ENCODE measurements at places on chromosomes 1 and 21. TPM values are rescaled to one million over a fixed set of nuclear protein-coding genes. Genes with fewer than 3 reads are reported as not detected.

Gene LPAR3
- total RNA-seq: 1.1 TPM

Gene HSD3B1
- total RNA-seq: not detected

DNA sequence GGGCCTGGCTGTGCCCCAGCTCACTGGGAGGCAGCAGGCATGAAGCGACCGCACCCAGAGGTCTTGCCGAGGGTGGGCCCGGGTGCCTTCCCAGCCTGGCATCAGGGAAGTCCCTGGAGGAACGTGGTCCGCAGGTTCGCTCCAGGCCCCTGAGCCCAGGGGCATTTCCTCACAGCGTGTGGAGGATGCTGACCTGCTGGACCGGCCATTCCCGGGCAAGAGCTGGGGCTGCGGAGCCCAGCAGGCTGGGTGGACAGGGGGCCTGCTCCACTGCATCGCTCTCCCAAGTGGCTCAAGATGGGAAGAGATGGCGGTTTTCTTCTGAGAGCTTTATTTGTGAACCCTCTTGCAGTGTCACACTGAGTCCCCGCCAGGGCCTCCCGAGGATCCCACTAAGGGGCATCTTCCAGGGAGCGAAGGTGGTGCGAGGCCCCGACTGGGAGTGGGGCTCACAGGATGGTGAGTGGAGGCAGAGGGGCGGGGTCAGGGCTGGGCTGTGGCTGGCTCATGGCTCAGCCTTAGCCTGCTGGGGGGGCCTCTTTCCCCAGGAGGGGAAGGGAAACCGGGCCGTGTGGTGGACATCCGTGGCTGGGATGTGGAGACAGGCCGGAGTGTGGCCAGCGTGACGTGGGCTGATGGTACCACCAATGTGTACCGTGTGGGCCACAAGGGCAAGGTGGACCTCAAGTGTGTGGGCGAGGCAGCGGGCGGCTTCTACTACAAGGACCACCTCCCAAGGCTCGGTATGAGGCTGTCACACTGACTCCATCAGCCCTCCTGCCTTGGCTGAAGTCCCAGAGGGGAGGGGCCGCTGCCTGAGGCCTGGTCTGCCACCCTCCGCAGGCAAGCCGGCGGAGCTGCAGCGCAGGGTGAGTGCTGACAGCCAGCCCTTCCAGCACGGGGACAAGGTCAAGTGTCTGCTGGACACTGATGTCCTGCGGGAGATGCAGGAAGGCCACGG is 7.2 kb upstream of the MMP23B start:
- DNase-seq: no peak

DNA sequence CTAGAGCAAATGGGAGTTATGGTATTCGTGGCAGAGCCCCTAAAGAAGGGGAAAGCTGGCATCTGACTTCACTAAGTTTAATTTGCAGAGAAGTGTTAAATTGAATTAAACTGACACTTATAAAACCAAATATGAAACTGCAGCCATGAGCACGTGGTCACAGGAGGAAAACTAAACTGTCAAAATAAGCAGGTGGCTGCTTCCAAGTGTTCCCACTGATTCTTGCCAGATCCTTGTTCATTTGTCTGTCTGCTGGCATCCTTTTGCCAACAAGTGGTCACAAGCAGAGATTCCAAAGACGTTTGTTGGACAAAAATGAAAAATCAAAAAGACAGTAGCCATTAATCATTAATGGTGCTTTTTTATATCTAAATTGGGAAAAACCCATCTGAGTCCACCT is 6.5 kb upstream of the CELA2B start:
- DNase-seq: no peak

- DNase-seq: no peak
Measured at GRCh38 chr1:203036135-203036534, 9.8 kb downstream of the PPFIA4 start.

DNA sequence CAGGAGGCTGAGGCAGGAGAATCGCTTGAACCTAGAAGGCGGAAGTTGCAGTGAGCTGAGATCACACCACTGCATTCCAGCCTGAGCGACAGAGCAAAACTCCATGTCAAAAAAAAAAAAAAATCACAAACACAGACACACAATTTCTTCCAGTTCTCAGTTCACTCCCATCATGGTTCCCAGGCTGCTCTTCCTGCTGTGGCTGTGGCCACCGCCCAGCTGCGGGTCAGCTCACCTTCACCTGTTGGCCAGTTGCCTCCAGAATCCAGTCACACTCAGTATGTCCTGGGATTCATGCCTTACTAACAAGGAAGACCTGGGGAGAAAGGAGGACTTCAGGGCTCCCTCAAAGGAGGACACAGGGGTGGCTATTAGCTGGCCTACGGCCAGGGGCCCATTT is 45.9 kb upstream of the SLC25A33 start:
- no peak for DNase-seq

DNA sequence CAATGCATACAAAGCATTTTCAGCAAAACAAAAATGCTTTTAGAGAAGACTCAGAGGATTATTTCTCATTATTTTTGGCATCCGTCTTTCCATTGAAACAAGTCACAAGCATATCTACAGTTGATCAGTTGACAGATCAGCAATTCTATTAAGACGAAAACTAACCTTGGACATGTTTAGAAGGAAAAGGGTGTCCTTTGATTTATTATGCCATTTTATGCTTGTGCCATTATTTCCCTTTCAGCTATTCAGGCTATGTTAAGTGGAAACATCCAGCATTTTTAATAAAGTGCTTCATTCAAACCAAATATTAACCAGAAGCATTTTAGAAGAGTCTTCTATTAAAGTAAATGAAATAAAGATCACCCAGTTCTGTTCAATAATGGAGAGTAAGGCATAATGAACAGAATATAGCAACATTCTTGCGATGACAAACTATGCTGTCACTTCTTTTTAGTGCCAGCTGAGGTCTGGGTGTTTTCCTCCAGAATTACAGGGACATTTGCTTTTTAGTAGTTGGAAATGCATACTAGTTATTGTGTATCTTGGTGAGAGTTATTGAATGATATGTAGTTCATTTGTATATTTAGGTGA is 481.4 kb downstream of the PLA2G4A start:
- no peak for DNase-seq
